ENCODE measurements at places on chromosomes 1 and 21.

DNA sequence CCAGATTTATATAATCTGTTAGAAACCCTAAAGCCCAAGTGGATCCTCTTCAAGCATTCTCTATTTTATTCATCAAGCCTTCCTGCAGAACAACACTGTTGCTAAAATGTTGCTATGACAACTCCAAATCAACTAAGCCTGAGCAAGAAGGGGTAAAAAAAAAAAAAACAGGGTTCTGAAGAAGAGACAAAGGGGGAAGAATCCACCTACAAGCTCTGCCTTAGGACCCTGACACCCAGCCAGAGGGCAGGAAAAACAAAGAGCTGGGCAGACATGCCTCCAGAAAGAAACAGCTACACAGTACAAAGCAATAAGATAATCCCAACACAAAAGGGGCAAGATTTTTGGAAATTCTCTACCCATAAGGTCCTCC is 1.3 kb downstream of the USF1 start:
- no peak for DNase-seq

GRCh38 chr1:208709981-208710380 is 465.8 kb upstream of the PLXNA2 start:
- DNase-seq = no peak

DNA sequence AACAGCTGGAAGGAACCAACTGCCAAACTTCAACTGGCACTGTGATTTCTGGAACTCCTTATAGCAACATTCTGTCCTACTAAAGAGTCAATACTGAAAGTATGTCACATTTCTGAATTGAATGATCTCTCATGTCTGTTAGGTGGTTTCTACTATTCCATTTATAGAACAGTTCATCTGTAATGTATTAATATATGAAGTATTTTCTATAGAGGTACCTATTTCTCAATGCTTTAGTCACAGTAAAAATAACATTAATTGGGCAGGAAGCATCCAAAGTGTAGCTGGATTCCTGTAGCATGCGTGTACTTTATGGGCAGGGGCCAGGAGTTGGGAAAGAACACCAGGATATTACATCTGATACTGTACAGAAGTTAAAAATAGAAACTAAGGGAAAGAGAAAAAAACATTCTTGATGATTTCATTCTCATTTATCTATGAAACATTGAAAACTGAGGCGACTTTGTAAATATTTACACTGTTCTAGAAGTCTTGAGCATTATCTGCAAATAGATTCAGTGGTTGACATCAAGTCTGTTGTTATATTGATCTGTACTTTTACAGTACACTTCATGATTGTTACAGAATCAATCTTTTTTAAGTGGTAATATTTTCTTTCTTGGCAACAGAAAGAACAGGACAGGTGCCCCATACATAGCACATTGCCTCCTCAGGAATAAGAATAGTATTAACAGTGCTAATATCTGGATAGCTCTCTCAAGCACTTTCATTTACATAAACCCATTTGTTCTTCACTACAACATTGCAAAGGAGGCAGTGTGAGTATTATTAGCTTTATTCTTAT is 6.2 kb upstream of the ZNF281 start:
- DNase-seq = no peak

DNA sequence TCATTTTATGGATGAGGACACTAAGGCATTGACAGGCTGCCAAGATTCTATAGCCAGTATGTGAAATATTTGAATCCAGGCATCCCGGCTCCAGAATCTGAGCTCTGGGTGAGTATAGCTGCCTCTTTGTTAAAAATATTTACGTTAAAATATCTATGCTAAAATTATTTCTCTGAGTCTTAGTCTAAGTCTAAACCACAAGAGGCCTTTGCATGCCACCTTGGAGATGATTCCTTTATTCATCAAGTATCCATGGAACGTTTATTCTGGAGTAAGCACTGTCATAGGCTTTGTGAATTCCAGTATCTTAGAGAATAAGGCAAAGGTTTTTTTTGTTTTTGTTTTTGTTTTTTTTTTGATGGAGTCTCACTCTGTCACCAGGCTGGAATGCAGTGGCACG is 116.4 kb downstream of the GREM2 start:
- DNase-seq = no peak

DNA sequence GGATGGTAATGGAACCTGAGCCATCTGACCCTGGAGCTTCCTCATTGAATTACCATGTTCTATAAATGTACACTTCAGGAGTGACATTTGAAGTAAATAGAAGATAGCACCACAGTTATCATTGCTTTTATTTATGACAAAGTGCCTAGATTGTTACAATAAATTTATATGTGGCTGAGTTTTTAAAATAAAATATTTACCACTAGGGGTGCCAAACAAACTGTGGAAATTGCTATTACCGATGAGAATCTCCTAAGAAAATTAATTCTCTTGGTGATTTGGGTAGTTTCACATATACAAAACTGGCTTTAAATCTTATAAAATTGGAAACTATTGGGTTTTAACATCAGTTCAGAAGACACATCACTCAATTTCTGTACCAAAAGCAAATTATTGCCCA is 1.4 kb upstream of the TNR start:
- DNase-seq = no peak

GRCh38 chr1:248857749-248858095 is 1.2 kb downstream of the ZNF692 start:
- DNase-seq = no peak

GRCh38 chr1:20478057-20478635 is 7.9 kb downstream of the CAMK2N1 start:
- DNase-seq = no peak

DNA sequence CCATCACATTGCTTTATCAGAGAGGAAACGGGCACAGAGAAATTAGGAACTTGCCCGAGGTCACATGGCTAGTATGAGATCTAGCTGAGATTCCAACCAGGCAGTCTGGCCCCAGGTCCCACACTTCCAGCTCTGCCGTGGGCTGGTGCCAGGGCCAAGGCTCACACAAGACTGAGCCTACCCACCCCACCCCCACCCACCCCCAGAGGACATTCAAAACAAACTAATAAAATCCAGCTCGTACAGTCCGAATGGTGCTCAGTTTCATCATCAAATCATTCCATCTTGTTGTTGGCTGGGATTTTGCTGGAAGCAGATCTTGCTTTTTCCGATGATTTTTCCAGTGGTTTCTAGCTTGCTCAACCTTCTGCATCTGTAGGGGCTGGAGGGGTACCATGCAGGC is 27.9 kb downstream of the MATN1 start:
- no peak for DNase-seq

- DNase-seq = no peak
Observed at GRCh38 chr21:45886610-45887026, 95.0 kb upstream of the COL6A1 start.

GRCh38 chr1:11180342-11180744 is 8.8 kb upstream of the ANGPTL7 start:
- no peak for DNase-seq

DNA sequence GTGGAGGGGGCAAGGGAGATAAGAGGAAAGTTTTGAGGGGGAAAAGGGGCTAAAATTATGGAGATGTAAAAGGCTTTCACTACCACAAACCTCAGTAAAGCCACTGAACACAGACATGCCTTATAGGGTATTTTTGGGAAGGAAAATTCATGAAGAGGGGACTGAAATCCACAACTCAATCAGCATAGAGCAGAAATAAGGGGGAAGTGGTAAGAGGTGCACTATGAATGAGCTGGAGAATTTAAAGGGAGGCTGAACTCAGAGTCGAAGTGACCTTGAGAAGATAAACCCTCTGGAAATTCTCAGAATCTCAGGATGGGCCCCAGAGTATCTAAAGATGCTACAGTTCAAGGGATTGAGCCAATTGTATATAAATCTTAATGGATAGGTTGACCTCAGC is 15.3 kb downstream of the RHEX start:
- DNase-seq = no peak

DNA sequence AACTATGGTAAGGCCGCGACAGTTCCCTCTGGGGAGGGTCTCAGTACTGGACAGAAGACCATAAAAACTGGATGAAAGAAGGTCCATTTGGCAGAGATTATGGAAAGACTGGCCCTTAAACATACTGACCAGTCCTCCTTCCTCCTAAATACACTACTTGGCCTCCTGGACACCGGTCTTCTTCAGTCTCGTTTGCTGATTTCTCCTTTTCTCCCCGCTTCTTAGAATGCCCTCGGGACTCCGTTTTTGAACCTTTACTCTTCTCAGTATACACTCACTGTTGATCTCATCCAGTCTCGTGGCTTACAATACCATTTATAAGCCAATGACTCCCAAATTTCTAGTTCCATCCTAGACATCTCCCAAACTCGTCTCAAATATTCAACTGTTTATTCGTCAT is 694 bp upstream of the MRPL9 start:
- DNase-seq = no peak

DNA sequence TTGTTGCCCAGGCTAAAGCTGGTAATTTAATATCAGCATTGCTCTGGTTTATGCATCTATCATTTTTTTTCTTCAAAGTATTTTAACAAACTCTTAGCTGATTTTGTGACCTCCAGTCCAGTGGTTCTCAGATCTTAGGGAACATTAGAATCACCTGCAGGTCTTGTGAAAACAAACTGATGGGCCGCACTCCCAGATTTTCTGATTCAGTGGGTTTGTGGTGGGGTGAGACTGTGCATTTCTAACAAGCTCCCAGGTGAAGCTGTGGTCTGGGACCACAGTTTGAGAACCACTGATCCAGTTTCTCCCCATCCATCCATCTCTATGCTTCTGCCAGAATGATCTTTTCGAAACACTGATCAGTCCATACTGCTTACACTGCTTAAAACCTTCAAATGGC is 305.7 kb upstream of the USP24 start:
- DNase-seq = no peak

- DNase-seq = no peak
Observed at GRCh38 chr1:202230939-202231645, 37.5 kb downstream of the LGR6 start.

GRCh38 chr1:10819198-10819901 is 22.9 kb upstream of the CASZ1 start:
- DNase-seq = no peak

DNA sequence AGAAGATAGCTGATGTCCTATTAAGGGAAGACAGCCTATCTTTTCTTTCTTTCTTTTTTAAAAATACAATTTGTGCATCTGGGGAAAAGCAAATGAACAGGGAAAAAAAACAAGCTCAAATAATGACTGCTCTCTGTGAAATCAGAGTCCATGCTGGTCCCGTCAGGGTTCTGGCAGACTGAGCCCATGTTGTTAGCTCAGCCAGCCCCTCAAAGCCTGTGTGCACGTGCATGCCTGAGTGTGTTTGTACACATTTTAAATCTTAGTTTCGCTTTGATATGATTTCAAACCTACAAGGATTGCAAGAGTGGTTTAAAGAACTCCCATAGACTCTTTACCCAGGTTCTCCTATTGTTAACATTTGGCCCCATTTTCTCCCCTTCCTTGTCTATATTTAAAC is 231.8 kb upstream of the GREM2 start:
- DNase-seq = no peak

DNA sequence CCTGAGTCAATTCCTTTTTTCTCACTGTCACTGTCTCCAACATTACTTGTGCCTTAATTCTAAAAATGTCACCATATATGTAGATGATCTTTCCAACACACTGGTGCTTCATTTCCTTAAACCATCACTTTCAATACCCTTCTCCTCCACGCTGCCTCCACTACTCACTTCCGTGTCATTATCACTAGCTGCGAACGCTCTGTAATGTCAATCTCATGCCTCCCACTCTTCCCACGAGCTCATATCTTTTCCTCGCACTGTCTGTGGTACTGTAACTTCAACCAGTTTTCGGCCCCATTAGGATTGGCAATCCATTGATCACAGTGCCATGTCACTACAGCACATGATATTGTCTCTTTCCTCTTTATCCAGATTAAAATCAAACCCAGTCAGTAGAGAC is 61.6 kb downstream of the PLD5 start:
- DNase-seq = no peak

GRCh38 chr1:67801903-67802302 is 31.4 kb downstream of the GNG12 start:
- no peak for DNase-seq

GRCh38 chr21:44583800-44584147 is 3.4 kb upstream of the KRTAP10-5 start:
- no peak for DNase-seq

Measured in upper lobe of right lung (tissue), 1 donor.